Fibroblast of skin of left biceps (primary cell): ENCODE measurements at places on chromosomes 3 and 15.

GRCh38 chr15:78440375-78441373, 2.7 kb downstream of the IREB2 start:
- no peak for DNase-seq

DNA sequence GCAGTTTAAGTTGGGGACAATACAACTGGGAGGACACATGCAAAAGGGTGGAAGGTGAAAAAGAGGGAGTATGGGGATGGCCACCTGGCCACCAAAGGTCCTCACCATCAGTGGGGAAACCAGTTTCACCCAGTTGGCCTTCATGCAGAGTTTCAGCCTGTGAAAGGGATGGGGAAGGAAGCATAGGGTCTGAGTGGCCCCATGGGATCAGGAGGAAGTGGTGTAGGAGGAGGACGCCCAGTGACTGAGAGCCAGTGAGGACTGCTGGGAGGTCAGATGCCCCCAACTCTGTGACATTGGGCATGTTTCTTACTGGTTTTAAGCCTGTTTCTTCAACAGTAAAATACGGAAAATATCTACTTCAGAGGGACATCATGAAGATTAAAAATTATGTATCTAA, 16.3 kb downstream of the BCL2A1 start:
- DNase-seq, result no peak

DNA sequence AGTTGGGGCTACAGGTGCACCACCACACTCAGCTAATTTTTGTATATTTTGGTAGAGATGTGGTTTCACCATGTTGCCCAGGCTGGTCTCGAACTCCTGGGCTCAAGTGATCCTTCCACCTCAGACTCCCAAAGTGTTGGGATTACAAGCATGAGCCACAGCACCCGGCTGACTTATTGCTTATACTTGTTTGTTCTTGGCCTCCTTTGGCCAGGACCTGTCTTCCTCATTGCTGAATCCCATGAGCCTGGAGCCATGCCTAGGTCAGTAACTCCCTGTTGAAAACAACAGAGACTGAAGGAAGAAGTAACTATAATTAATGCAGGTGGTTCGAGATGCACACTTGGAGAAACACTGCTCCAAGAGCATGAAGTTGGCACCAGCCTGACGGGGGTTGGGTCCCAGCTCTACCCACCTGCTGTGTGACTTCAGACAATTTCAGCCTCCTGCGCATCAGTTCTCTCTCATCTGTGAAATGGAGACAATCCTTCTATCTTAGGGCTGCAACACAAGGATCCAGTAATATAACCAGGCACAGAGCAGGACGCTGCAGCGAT, 38.9 kb downstream of the CPN2 start:
- DNase-seq, result no peak

DNA sequence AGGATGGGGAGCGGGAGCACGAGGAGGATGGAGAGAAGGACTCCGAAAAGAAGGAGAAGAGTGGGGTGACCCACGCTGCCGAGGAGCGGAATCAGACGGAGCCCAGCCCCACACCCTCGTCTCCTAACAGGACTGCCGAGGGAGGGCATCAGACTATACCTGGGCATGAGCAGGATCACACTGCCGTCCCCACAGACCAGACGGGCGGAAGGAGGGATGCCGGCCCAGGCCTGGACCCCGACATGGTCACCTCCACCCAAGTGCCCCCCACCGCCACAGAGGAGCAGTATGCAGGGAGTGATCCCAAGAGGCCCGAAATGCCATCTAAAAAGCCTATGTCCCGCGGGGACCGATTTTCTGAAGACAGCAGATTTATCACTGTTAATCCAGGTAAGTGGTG, 169.8 kb downstream of the FEZF2 start:
- no peak for DNase-seq

GRCh38 chr3:55305696-55306485, 181.2 kb downstream of the WNT5A start:
- DNase-seq, result no peak

DNA sequence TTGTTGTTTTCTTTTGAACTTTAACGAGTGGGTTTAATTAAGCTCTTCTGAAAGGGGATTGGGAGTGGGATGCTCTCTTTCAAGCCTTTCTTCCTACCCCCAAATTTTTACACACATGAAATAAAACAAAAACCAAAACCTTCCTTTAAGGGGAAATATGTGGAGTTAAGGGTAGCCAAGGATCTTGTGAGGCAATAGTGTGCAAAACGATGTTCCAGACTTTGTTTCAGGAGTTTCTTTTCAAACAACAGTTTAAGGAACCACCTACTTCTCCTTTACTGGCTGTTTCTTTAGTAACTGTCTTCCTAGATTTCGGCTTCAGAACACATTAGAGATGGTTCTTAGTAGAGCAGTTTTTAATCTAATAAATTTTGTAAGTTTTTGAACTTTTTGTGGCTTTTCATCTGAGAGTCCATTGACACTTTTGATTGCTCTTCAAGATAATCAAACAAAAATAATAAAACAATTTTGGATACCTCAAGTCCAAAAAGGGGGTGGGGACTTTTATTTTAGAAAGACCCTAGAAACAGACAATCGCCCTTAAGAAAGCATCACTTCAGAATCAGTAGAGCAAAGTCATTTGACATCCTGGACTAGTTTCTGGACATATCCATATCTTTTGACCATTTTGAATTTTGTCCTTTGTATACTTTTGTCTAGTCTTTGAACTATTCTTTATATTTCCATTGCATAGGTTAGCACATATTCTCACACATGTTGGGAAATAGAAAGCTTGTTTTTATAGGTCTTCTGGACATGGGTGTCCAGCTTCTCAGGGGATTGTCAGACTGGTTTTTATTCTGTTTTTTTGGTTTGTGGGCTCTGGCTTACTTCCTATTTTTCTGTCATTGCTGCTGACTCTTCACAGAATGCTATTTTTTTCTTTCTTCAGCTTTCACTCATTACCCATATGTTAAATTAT, 6.0 kb downstream of the DIPK2A start:
- no peak for DNase-seq

DNA sequence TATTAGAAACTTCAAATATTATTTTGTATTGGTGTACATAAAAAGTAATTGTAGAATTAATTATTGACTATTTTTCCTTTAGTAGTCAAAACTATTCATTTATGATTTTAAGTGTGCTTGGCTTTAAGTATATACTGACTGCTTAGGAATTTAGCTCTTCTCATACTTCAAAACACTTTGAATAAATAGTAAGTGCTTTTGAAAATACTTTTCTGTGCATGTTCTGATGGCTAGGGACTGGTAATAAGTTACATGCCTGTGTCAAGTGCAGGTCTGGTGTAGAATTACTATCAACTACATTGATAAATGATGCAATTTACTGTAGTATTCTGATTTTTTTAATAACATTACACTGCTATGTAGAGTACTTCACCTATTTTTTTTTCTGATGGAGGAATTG, 397.6 kb upstream of the SGO1 start:
- no peak for DNase-seq

GRCh38 chr3:6510713-6511112, 350.2 kb upstream of the GRM7 start:
- DNase-seq, result no peak

DNA sequence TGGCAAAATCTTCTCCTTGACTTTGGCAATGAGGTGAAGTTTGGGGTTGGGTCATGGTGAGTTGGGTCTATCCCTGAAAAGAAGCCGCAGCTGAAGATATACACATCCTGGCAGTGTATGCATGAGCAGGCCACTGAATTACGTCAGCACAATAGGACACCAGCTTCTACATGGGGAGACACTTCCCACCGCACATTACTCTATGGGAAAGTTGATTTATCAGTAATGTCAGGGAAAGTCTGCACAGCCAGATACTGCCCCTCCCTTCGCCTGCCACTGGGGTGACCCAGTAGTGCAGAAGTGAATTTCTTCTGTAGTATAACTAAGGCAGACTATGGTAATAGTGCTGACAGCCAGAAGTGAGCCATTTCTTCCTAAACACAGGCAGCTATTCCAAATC, 245.0 kb downstream of the NTRK3 start:
- DNase-seq, result no peak

- no peak for DNase-seq
These were observed 125.8 kb upstream of the NPHP3 start for GRCh38 chr3:132847849-132848625.

DNA sequence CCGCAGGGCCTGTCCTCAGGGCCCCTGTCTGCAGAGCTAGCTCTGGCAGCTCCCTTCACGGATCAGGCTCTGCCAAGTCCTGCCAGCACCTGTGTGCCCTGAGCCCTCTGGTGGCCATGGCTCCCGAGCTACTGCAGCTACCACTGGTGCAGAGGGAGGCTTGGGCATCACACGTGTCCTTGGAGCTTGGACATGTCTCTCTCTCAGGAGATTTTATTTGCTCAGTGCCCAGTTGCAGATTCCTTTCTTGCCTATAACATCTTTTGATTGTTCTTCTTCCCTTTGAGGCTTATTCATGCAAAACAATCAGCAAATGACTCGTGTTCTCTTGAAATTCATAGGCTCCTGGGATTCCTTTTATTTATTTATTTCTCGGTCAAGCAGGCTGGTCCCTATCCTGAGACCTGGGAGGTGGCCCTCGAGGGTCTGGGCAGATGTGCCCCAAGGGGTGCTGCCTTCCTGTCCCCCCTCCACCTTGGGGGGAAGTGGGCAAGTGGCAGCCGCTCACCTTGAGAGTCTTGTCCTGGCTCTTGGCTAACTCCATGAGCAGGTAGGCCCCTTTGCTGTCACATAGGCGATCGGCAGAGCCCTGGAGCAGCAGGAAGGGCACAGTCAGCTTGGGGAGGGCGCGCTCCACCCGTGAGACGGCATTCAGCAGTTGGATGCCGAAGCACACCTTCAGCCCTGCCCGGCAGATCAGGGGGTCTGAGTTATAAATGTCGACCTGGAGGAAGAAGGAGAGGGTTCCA, 21.9 kb downstream of the ABTB1 start:
- DNase-seq, result no peak

DNA sequence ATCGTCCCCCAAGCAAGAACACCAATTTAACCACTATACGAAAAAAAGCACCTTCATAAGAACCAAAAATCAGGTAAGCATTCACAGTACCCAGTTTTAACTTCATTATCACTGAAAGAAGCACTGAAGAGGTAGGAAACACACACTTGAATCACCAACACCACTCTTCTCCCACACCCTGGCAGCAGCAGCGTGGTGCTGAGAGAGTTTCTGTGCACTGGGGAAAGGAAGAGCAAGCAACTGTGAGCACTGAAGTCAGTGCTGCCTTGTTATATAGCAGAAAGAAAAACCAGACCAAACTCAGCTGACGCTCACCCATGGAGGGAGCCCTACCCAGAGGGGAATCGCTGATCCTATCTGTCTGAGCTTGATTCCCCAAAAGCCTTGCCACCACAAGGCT, 98.2 kb downstream of the DMXL2 start:
- DNase-seq, result no peak

DNA sequence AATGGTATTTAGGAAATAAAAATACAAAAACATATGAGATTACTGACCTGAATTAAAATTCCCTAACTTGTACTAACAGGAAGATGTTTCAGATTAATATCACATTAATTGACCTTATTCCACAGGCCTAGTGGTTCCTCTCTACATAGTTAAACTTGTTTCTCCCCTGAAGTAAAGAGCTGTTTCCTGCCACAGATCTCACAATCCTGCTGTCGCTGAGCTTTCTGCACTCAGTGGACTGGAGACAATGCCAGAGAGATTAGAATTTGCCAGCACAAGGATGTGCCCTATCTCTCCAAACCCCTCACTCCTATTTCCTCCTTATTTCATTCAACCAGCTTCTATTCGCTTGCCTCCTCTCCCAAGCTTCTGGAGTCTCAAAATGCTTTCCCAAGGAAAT, 130.6 kb downstream of the CTNNB1 start:
- DNase-seq, result no peak

DNA sequence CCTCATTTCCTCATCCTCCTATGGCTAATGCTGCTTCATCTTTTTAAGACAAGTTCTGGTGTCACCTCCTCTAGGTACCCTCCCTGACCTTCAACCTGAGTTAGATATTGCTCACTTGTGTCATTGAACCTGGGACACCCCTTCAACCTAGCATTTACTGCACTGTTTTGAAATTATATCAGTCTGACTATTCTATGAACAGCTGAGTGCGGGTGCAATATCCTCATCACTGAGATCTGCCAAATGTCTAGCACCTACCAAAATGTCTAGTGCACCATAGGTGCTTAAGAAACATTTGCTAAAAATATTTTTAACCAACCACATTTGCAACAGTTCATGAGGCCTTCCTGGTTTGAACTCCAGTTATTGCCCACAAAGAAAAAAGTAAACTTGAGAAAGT, 34.5 kb downstream of the RETNLB start:
- DNase-seq, result no peak

DNA sequence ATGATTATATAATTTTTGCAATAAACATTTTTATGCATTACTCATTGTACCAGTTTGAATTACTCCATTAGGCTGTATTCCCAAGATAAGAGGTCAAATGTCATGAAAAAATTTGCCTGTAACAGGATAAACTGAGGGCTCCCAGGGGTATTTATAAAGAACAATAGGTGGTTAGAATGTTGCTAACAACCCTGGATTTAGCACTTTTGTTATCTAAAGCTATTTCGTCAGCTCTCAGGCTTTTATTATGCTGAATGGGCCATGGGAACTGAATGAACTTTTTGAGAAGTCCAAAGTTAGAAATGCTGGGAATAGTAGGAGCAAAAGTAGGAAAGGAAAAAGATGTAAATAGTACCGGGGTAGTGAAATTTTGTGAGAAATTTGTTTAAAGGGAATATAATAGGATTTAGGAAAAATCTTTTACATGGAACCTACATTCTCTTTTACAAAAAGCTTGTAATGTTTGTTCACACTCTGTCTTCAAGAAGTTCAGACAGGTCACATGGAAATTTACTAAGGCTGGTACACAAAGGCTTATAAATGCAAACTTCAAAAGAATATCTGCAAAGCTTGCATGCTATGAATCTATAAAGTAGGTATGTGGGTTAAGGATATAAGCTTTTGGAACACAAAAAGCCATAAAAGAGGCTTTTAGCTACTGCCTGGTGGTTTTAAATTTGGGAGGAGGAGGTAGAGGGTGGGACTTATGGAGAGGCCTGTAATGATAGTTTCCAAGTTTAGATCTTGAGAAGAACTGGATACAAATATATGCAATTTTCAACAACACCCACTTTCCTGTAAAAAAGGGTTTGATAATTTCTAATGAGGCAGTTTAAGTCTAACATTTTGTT, 445.8 kb upstream of the NAALADL2 start:
- no peak for DNase-seq

DNA sequence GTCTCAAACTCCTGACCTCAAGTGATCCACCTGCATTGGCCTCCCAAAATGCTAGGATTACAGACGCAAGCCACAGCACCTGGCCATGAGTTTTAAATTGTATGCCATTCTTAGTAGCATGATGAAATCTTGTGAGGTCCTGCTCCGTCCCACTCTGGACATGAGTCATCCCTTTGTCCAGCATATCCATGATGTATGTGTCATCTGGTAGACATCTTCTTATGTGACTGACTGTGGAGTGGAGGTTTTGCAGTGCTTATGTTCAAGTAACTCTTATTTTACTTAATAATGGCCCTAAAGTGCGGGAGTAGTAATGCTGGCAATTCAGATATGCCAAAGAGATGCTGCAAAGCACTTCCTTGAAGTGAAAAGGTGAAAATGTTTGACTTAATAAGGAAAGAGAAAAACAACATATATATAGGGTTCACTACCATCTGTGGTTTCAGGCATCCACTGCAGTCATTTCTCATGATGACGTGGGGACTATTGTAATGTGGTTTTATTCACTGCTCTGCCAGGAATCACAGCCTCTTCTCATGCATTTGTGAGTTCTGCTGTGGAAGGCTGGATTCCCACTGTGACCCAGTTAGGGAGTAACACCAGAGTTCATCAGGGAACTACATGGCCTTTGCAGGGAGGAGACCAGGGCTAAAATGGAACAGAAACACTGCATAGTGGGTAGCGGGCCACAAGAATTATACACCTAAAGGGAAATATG, 204.6 kb upstream of the STRIT1 start:
- peak; percentile 68 for DNase-seq
